Brain pericyte (primary cell): ENCODE measurements at places on chromosomes 4 and X.

GRCh38 chrX:19720661-19721060 lies 166.7 kb downstream of the SH3KBP1 start:
- no peak for DNase-seq

DNA sequence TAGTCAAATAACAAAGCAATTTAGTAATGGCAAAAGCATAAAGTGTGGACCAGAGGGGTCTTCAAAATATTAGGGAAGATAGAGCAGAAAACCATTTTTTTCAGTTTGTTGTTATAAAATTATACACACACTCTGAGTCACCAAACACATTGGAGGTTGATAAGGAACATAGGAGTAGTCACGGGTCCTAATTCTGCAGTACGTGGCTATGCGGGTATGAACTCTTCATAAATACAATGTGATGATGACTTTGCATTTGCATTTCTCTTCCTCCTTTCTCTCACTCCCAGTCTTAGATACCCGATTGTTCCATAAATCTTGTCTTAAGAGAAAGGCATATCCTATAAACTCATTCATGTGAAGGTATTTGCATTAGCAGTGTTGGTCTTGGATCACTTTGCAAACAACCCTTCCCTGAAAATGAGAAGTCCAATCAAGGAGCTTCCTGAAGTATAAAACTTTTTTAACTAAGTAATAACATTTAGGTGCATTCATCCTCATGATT lies 223.6 kb downstream of the PALLD start:
- no peak for DNase-seq

GRCh38 chr4:121242188-121242750 lies 78.1 kb upstream of the TNIP3 start:
- DNase-seq = no peak

- no peak for DNase-seq
Observed at GRCh38 chr4:58191109-58191508, 1080.9 kb upstream of the IGFBP7 start.

DNA sequence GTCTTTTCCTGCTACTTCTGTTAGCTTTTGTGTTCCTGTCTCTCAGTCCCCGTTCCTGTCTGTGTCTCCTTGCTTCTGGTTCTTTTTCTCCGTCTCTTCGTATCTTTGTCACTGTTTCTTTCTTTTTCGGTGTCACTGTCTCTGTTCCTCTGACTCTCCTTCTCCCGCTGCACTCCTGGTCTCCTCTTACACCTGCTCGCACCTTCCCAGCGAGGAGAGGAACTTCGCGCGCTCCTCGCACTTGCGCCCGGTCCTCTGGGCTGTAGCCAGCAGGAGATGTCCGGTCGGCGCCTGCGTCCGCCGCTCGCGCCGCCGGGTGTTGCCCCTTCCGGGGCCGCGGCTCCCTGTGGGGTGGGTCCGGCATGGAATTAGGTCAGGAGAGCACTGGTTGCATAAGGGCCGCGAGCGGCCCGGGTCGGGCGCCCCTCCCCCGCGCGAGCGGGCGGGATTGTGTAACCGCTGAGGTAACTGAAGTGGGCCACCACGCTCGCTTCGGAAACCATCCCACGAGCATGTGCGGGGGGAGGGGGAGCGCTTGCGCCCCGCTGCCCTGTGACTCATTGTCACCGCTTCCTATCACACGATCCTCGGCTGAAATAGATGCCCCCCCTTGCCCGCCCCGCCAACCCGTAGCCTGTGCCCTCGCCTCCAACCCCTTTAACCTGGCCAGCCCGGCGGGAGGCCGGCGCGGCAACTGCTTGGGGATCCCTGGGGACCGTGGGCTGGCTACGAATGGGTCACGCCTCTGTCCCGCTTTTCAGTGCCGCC lies 1.6 kb downstream of the LONRF3 start:
- no peak for DNase-seq

GRCh38 chr4:1509366-1509765 lies 103.1 kb upstream of the NKX1-1 start:
- no peak for DNase-seq

- no peak for DNase-seq
Observed at GRCh38 chr4:156442912-156443311, 489.2 kb upstream of the CTSO start.

DNA sequence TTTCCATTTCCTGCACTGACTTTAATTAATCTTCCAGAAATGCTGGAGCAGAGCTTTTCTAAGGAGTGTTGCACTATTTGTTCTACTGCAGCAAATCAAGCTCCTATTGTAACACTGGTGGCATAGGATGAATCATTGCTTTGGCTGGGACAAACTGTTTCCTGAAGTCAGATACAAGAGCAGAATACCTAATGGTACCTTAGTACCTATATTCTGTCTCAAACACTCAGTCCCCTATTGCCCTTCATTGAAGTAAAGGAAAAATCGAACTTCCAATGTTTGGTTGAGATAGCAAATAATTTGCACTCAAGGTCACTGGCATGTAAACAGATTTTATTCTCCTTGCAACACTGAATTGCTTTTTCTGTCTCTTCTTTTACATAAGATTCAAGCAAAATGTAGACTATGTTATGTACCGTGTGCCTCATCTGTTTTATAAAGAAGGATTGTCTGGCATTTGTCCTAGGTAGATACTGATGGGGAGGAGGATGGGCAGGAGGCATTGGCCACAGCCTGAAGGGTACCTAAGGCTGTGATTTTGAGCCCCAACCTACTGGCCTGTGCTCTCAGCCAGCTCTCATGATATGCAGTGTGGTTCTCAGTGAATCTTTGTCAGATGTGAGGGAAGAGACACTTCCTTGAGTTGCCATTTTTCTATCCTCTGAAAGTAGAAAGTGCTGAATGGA lies 141.6 kb downstream of the AASDH start:
- DNase-seq = no peak

GRCh38 chr4:132614682-132615081 lies 534.4 kb upstream of the PCDH10 start:
- no peak for DNase-seq

- no peak for DNase-seq
Observed at GRCh38 chr4:133355633-133356032, 206.5 kb downstream of the PCDH10 start.

DNA sequence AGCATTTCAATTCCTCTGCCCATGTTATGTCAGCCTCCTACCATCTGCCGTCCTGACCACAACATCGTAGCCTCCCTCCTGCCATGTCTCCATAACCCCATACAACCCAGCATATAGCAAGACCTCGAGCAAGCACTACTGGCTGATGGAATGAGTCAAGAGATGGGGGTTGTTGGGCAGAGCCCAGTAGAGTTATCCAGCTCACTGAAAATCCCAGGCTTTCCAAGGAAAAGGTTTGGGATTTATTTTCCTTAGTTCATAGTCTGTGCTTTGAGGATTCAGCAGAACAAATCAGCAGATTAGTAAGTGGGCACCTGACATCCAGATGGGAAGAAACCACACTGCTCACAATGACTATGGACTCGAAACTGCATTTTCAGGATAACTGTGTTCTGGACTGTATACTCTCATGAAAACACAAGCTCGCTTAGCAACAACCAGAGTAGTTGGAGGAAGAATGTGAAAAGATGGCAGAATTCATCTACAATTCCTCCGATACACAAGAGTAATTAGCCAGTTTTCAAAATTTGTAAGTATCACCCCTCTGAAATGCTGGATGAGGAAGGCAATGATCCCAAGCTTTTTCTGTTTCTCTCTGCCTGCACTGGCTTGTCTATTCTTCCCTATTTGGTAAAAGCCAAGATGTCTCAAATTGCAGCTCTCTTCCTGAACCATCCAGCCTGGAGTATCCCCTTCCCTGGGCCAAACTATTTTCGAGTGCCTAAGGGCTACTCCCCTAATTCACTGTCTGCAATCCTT lies 186.2 kb upstream of the TBL1X start:
- peak; percentile 1 for DNase-seq

GRCh38 chrX:153868576-153869472 lies 17.1 kb downstream of the L1CAM start:
- no peak for DNase-seq

- no peak for DNase-seq
Observed at GRCh38 chr4:169167957-169168858, 102.5 kb downstream of the SH3RF1 start.

GRCh38 chrX:18582910-18583493 lies 88.9 kb downstream of the RS1 start:
- DNase-seq = no peak

DNA sequence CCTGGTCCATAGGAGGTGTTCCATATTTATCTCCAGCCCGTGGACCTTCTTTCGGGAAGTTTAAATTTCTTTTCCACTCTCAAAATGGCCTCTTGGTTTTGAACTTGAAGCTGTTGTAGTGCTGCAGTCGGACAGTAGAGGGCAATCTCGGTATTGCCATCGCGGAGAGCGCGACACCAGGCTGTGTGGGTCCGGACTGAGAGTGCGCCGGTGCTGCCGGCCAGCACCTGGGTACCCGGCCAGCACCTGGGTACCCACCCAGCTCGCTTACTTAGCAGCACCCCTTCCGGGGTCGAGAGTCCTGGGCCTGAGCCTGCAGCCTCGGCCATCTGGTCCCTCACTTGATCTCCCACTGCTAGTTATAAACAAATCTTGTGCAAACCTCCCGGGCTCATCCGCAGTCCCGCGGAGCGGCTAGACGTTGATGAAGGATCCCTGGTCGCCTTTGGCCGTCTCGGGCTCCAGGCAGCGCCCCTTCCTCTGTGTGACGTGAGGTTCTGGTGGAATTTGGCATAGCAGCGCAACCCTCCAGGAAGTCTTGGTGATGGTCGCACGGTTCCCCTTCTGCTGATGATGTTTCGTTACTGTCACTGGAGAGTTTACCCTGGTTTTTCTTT lies 18.0 kb downstream of the FAM9A start:
- DNase-seq = peak; percentile 2

- no peak for DNase-seq
Observed at GRCh38 chr4:75513526-75514130, 575 bp downstream of the RCHY1 start.

DNA sequence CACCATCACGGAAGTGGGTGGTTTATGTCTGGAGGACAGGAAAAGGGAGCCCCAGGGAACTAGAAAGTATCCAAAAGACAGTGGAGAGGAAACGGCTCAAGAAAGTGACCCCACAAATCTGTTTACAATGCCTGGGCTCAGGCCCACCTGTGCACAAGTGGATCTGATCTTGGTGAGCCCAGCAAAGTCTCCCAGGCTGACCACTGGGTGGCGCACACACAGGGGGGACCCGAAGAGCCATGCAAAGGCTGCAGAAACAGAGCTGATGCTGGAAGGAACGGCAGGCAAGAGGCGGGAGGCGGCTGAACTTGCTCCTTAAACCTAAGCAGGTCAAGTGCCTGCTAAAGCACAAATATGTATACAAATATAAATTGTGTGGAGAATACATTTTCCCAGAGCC lies 9.6 kb downstream of the HAUS7 start:
- DNase-seq = no peak

- DNase-seq = no peak
Observed at GRCh38 chr4:95248720-95249425, 299.9 kb downstream of the UNC5C start.

GRCh38 chr4:148238811-148239493 lies 203.3 kb downstream of the NR3C2 start:
- no peak for DNase-seq

- DNase-seq = no peak
Observed at GRCh38 chr4:10101671-10102473, 14.7 kb downstream of the WDR1 start.

- DNase-seq = peak; percentile 7
Observed at GRCh38 chr4:138938366-138938690, 77.3 kb upstream of the NOCT start.

DNA sequence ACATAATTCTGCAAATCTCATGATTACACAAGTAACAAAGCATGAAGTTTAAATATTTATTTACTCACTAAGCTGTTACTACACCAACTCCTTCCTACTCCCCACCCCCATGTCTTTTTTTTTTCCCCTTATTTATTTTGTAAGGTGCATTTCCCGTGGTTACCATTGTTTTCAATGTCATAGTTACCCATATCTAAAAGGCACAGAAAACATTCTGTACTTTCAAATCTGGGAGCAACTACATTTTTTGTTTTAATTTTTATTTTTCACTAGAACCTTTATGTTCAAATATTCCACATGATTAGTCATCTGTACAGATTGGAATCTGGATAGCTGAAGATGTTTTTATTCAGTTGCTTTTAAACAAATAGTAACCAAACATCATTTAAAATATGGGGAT lies 62.8 kb downstream of the PPP3CA start:
- DNase-seq = no peak

- DNase-seq = no peak
Observed at GRCh38 chrX:140672840-140673731, 36.5 kb upstream of the LINC00632 start.

DNA sequence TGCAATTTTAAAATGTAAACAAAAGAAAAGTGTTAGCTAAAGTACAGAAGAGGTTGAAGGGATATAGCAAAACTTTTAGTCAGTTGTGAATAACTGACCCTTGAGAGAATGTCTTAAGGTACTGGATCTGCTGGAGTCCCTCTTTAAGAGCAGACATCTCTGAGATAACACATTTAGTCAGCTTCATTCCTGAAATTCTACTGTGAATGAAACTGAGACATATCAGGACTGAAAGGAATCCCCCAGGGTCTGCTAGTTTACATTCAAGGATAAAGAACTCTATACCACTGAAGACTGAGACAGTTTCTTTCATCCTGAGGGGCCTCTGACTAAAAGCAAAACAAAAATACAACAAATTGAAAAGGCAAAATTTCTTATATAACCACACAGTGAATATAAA lies 54.4 kb downstream of the PGRMC1 start:
- DNase-seq = no peak

DNA sequence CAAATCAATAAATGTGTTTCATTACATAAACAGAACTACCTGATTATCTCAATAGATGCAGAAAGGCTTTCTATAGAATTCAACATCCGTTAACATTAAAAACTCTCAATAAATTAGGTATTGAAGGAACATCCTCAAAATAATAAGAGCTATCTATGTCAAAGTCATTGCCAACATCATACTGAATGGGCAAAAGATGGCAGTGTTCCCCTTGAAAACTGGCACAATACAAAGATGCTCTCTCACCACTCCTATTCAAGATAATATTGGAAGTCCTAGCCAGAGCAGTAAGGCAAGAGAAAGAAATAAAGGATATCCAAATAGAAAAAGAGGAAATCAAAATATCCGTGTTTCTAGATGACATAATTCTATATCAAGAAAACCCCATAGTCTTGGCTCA lies 466.4 kb downstream of the MAGEE1 start:
- no peak for DNase-seq
